Osteocyte (in vitro differentiated cells): ENCODE measurements at places on chromosomes 1 and 21.

DNA sequence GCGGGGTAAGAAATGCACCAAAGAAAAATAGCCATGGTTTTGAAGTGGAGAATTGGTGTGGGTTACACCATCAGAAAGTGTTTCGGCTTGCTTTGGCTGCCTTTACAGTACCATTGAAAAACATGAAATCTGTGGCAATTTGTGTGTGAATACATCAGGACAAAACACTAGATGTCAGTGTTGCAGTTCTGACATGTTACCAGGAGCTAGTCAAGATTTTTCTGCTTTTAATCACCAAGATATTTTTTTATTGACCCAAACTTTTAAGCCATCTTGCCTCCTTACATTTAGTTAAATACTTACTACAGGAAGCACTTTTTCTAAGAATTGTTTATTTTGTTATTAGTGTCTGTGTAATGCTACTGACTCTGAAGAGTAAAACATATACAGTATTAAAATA is 14.3 kb downstream of the RRP15 start:
- no peak for DNase-seq

GRCh38 chr1:23997812-23998211 is 17.7 kb upstream of the SRSF10 start:
- DNase-seq: no peak

- peak; percentile 87 for DNase-seq
Observed at GRCh38 chr1:77281491-77282186, at the start of gene AK5. Gene AK5, plus strand, starts transcription at chr1:77282019. Its CDS starts 295 bp downstream, at chr1:77282314.

DNA sequence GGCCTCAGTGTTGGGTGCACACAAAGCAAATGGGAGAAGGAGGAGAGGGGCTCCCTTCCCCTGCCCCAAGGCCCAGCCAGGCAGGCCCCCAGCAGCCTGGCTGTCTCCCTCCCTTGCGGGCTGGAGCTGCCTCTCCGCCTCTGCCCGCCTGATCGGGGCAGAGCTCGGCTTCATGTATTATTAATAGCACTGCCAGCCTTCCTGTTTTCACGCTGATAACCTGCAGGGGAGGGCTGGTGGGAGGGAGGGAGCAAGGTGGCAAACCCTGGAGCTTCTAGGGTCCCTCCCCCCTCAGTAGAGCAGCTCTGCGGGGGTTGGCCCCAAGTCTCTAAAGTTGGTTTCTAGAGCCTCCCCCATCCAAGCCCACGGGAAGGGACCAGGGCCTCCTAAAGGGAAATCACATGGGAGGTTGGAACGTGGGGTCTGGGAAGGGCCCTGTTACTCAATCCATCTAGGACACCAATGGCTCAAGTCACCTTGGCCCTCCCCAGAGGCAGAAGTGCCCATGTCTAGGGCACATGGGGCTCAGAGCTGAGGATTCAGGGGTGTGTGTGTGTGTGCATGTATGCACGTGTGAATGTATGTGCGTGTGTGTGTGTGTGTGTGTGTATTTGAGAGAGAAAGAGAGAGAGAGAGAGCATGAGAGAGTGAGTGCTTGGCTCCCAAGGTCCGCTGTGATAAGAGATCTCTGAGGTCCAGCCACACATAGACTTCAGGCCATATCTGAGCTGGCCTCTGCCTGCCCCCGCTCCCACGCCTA is 21.8 kb upstream of the POU3F1 start:
- no peak for DNase-seq
